ENCODE measurements at places on chromosomes 3 and 15.

DNA sequence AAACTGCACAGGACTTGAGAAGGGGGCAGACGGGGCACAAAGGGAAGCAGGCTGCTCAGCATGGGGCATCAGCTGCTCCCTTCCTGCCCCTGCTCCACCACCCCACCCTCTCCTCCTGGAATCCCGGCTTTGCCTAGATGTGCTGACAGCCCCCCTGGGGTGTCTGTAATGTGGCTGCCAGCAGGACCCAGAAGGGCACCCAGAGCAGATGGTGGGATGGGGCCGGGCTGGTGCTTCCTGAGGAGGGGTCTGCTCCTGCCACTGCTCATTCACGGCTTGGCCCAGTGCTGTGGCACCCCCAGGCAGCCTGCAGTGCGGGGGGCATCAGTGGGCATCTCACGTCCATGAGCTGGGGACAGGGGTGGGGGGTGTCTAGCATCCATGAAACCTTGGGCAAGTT is 10.2 kb downstream of the H1-8 start:
- no peak for DNase-seq

GRCh38 chr3:170598091-170598502 is 12.2 kb upstream of the SLC7A14 start:
- DNase-seq = no peak

DNA sequence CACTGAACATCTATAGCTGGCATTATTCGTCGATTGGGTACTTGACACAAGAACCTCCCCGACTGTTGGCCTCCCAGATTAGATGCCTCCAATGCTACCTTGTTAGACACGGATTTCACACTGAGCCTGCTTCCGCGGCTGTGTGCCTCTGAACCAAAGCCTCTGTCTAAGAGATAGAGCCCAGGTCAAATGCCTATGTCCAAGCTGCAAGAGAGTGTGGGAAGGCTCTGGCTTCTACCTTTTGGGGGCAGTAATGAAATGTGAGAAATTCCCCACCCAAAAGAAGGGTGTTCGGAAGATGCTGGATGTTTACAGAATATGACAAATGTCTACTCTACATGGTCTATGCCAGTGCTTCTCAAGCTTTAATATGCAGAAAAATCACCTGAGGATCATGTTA is 2.0 kb upstream of the RPUSD2 start:
- no peak for DNase-seq

DNA sequence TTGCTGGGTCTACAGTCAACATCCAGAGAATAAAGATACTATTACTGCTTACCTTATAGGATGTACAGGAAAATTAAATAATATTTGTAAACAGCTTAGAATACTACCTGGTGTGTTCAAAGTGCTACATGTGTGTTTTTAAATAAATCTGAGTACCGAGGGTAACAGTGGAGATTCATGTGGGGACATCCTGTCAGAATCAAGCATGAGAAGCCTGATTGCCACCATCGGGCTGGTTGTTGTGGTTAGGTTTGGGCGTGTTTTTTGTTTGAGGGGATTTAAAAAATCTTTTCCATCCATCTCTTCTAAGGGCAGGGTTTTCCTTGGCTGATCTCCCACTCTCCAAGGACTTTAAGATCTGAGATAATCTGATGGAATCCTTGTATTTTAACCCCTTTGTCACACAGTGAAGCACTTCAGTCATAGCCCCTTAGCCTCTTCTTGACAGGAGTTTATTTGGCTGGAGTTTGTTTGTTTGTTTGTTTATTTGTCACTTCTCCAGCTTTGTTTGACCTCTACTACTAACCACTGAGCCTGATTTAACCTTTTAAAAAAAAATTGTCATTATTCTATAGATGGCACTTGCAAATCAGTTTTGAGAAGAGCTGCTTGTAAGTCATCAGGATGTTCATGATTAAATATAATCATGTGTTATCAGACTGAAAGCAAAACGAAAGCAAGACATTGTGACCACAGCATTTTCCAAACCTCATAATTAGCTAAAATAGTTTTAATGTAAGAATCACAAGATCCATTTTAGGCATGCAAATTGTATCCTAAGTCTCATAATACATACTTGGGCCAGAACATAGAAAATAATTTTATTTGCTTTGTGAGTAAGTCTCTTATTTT is 72.8 kb upstream of the RARB start:
- DNase-seq = no peak

- no peak for DNase-seq
Measured at GRCh38 chr3:130671545-130672312, 74.9 kb downstream of the PIK3R4 start.

DNA sequence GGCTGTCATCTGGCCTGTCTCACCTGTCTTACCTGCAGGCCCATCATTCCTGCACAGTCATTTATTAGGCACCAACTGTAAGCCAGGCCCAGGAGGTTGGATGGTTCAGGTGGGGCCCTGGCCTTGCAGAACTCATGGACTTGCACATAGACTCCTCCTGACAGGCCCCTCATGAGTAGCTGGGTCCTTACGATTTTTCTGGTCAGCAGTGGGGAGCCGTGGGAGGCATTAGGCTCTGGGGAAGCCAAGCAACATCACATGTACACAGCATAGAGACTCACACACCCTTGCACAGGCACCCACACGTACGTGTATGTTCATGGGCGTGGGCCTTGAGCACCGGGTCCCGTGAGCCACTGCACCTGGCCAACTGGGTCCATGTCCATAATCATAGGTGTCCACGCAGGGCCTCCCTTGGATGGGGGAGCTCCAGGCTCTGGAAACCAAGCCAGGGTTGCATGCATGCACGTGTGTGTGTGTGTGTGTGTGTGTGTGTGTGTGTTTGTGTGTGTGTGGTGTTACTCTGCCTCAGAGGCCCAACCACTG is 20.3 kb downstream of the CISH start:
- no peak for DNase-seq

GRCh38 chr15:63186065-63186464 is 3.3 kb upstream of the RAB8B start:
- no peak for DNase-seq

GRCh38 chr3:45864760-45865519 is 21.4 kb upstream of the CCR9 start:
- DNase-seq = no peak

- no peak for DNase-seq
Measured at GRCh38 chr3:148075771-148076716, 621.7 kb upstream of the AGTR1 start.

DNA sequence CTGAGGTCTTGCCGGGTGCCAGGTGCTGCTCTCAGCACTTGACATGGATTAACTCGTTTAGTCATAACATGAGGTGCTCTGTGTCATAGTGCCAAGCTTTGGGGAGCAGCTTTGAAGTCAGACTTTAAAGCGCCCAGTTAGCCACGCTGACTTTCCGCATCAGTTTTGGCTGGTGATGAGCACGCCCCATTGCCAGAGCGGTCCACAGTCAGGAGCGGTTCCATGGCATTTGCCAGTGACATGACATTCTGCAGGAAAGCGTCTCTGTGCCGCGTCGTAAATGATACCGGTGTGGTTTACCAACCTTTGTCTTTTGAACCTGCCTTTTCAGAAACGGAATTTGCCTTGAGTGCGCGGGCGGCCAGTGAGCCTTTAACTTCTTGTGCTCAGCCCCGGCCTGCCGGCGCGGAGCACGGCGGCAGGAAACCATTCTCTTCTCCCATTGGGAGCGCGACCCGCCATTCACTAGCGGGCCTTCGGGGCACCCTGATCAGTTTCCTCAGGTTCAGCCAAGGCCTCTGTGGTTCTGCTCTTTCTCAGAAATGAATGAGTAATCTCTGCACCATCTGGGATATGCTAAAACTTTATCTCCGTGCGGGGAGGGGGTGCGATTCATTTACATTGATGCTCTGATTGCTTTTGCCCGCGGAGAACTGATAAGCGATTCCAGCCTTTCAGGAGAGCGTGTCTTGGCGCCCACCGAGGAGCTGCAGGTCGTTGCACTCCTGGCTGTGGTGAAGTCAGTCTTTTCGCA is 1.7 kb upstream of the SLC2A2 start:
- DNase-seq = no peak

GRCh38 chr3:60542995-60543394 is 708.3 kb downstream of the FHIT start:
- no peak for DNase-seq

DNA sequence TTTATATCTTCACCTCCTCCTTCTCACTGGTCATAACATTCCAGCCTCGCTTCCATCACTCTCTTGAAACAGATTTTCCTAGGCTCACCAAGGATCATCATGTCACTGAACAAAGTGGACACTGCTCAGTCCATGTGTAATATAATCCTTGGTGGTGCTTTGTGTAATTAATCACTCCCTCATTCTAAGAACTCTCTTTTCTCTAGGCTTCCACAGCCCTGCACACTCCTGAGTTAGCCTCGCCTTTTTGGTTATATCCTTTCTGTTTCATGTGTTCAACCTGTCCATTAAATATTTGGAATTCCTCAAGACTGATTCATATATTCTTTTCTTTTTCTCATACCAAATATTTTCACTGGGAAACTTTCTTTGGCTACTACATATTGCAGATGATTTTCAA is 440.8 kb downstream of the PYDC2 start:
- no peak for DNase-seq

- DNase-seq = no peak
Measured at GRCh38 chr3:39762537-39763070, 46.8 kb upstream of the MYRIP start.

DNA sequence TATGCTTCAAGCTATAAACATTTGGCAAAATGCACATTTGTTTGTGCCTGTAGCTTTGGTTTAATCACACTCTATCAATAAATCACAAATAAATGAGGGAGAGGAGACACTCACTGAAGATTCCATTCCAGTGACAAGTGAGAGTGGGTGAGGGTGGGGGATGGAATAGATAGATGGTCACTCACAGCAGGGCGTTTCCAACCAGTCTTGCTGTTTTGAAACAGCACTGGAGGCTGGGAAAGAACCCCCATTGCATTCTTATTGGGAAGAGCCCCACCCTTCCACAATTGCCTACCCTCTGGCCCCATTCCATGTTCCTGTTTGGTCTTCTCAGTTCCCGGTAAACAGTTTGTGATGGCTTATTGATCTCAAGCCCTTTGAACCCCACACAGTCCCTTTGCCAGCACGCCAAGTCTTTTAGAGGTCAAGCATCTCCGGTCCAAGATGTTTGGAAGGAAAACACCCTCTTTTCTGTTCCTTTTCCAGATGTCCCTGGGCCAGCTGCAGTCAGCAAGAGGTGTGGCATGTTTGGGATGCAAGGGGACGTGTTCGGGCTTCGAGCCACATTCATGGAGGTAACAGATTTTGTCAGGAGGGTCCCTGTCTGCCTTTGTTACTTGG is 30.7 kb downstream of the LMCD1 start:
- DNase-seq = no peak

- DNase-seq = no peak
Measured at GRCh38 chr3:10370429-10370828, 49.5 kb upstream of the SEC13 start.

DNA sequence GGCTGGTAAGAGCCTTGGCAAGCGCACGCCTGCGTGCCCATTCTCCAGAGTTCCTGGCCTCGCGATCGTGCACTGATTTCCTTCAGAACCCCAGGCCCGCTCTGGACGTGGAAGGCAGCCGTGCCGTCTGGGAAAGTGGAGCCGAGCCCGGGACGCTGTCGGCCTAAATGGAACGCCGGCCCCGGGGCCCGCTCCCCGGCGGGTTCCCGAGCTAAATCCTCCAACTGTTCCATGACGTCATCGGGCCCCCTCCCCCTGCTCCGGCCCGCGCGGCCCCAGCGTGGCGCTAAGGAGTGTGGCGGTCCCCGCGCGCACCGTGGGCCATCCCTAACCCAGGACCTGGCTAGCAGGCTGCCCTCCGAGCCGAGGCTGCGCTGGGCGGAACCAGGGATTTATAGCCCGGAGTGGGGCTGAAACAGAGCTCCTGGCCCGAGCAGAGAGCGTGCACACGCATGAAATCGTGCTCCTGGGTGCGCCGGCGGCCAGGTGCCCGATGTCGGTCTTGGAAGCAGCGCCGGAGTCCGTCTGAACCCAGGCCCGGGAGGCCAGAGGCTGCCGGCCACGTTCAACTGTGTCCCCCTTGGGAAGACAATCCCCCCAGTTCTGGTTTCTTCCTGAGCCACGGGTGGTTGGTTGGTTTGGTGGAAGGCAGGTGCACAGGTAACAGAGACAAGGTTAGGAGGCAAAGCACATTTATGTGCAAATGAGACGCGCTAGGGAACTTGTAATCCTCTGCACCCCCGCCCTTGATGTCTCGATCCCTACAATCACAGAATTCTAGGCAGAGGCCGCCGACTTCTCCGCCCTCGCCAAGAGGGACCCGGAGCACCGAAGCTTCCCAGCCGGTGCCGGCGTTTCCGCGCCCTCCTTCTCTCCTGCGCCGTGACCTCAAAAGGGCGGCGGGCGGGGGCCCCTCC is 84.9 kb upstream of the ETV5 start:
- no peak for DNase-seq

- no peak for DNase-seq
Measured at GRCh38 chr15:31400222-31400927, 73.7 kb downstream of the KLF13 start.

DNA sequence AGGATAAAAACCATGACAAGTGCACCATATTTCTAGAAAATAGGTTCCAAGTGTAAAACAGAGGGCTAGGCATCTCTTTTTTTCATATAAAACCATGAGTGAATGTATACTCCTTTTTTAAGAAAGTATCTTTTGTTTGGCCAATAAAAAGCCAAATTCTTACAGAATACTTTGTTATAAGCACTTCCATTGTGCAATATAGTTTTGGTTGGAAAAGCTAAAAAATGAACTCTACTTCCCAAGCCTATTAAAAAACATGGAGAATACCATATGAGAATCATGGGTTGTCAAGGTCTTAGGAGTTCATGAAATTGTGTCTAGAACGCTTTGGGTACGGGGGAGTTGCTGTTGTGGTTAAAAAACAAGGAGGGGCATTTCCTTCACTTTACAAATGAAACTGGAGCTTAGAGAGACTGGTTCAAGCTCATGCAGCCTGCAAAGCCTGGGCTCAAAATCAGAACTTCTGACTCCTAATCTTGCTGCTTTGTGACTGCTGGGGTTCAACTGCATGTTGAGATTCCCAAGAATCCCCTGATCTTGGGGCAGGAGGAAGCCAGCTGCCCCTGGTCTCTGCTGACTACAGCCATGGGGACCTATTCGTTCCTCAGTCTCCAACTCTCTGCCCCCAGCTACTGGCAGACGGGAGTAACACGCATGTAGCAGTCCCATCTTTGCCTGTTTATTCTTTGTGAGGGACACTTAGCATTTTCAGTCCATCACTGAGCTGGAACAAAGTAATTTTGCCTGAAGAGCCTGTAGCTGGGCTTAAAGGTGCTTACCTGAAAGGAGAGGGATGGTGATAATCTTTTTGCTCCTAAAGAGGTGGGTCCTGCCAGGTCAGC is 229.1 kb downstream of the CHST2 start:
- no peak for DNase-seq

Measured in CD8-positive, alpha-beta T cell (primary cell).